K562 (cell line): ENCODE measurements at places on chromosomes 11 and 22. TPM values are rescaled to one million over a fixed set of nuclear protein-coding genes. Genes with fewer than 3 reads are reported as not detected.

The GGA1 gene
- 57.1 and 61.3 TPM in 2 replicates for total RNA-seq

The F2 gene
- 0.16 and 0.22 TPM in 2 replicates for total RNA-seq

The CDC42EP1 gene
- total RNA-seq = 62.8 and 70.2 TPM in 2 replicates

The ANGPTL5 gene
- total RNA-seq = not detected in 2 replicates

The MUC2 gene
- total RNA-seq = 0.18 and 0.38 TPM in 2 replicates

The GSTT2B gene
- not detected in 2 replicates for total RNA-seq

DNA sequence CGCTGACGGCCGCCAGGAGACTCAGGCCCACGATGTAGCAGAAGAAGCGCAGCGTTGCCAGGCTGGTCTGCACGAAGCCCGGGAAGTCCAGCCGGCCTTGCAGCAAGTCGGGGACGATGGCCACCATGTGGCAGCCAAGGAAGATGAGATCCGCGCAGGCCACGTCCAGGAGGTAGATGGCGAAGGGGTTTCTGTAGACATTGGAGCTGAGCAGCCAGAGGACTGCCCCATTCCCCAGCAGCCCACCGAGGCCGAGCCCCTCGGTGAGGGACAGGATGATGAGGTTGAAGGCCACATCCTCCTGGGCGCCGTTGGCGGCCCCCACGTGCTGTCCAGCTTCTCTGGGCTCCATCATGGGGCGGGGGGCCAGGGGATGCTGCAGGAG is 3.8 kb downstream of the MRGPRE start:
- DNase-seq = no peak

GRCh38 chr11:126105022-126105747 is 42.5 kb upstream of the CDON start:
- no peak for DNase-seq

GRCh38 chr11:44627165-44627789 is 61.8 kb downstream of the CD82 start:
- DNase-seq = no peak

DNA sequence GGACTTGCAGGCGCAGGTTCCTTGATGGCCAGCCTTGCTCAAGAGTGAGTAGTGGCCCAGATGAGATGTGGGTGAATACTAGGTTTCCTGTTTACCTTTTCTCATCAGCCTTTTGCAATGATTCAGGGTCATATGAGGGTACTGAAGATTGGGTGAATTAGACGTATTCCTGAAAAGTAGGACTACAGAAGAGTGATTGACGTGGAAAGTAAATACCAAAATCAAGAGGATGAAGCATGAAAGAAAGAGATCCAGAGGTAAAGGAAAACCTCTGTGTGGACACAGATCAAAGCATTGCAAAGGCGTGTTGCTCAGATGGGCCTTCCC is 59.9 kb downstream of the CYB5R2 start:
- no peak for DNase-seq

DNA sequence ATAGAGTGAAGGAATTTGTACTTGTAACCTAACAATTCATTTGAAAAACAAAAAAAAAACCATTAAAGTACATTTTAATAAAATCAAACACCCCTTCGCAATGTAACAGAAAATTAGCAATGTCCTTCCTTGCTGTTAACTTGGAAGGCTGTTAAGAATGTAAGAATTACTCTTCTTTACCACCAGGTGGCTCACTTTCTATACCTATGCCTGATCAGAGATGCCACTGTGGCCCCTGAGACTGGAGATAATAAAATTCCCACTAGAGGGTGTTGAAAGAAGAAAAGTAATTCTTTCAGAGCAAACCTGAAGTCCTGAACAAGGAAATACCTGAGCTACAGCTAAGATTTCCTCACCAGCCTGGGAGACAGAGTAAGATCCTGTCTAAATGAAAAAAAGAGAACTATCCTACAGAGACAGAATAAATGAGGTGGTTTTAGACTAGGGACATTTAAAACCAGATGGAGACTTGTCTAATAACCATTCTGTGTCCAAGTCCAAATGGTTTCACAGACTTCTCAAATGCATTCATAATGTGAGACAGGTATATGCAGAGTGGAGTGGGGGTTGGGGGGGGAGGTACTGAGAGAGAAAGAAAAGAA is 1089.3 kb downstream of the FAM181B start:
- peak; percentile 25 for DNase-seq

DNA sequence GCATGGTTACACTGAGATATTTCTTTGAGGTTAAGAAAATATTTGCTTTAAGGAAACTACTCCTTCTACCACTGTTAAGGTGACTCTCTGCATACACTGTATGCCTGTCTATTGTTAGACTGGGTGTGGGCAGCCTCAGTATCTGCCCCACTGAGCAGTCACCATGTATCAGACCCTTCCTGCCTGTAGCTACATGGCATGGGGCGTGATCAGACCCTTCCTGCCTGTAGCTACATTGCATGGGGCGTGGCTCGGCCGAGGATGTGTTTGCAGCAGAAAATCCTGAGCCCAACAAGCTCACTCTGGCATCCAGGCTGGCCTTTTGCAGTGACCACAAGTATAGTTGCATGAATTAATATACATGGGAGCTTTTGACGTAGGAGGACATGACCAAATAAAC is 669.4 kb downstream of the OPCML start:
- DNase-seq = no peak

DNA sequence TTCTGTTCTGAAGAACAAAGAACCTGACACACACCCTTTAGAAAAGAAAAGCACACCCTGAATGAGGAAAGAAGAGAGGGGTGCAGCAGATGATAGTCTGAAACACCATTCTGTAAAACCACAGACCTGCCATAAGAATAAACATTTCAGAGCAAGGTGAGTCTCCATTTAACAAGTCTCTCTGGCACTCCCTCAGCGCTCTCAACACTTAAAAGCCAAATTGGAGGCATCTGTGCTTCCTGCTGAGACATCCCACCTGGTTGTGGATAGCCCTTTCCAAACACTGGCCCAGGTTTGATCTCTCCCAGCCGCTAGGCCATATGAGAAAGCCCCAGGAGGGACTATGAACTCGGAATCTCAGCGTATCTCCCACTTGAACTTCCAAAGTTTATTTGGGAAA is 36.3 kb downstream of the ETS1 start:
- DNase-seq = no peak

GRCh38 chr11:20654038-20654437 is 15.3 kb upstream of the NELL1 start:
- no peak for DNase-seq
